ENCODE measurements at places on chromosomes 7 and 10.

DNA sequence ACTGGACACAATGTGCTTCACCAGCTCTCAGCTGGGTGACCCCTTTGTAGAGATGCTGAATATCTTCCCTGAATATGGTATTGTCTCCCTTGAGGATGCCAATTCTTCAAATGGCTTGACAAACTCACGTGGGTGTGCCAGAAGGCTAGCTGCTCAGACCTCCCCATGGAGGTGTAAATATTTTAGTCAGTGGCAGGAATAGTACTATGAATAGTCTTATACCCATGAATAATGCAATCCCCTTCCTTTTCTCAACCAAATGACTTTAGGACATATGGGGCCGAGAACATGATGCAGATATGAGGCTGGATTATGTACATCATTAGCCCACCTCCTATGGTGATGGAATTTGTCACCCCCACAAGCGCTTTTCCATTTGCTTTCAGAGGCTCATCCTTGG is 401.8 kb downstream of the ADRA2A start:
- DNase-seq = no peak

GRCh38 chr7:156074084-156074483 is 261.8 kb upstream of the SHH start:
- no peak for DNase-seq

- no peak for DNase-seq
These were observed 85.6 kb downstream of the RNF216 start for GRCh38 chr7:5695727-5696345.

GRCh38 chr7:90717296-90718060 is 121.4 kb downstream of the CDK14 start:
- DNase-seq = no peak

- DNase-seq = no peak
These were observed 62.1 kb downstream of the NPY start for GRCh38 chr7:24346129-24346528.

DNA sequence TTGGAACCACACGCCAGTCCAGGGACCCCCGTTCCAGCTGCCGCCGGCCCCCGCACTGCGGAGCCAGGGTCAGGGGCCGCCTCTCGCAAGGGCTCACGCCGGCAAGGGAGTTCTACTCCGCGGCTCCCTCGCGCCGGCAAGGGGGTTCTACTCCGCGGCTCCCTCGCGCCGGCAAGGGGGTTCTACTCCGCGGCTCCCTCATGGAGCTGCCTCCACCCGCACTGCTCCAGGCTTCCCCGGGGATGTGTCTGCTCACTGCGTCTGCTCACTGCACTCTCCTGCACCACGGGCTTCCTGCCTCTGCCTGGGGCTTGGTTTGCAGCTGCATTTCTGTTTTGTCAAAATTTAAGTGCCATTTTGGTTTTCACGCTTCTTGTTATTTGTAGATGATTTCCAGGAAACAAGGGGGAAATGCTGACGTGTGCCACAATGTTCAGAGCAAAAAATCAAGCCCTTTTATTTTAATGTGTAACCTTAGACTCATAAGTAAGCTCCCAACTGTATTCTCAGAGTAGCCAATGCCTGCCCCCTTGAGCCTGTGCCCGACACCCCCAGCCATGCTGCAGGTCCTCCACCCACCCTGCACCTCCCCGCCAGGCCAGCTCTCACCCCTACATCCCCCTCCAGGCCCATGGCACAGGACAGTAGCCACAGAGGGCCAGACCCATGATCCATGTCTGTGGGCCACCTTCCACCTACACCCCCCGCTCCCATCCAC is 246.2 kb downstream of the MAD1L1 start:
- no peak for DNase-seq

DNA sequence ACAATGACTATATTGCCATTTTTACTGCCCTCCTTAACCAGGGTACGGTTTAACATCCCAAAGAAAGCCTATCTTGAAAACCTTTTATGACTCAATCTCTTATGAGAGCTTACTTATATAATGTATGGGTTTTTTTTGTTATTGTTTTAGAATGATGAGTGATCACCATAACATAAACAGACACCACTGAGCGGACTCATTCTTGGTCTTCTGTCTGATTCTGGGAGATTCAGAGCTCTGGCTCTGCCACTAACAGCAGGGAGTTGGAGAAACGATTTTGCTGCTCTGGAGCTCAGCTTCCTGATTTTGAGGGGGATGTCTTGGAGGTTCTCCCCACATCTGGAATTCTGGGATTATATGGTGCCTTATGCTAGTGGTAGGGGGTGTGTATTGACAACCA is 244.1 kb downstream of the FRMD4A start:
- DNase-seq = no peak

DNA sequence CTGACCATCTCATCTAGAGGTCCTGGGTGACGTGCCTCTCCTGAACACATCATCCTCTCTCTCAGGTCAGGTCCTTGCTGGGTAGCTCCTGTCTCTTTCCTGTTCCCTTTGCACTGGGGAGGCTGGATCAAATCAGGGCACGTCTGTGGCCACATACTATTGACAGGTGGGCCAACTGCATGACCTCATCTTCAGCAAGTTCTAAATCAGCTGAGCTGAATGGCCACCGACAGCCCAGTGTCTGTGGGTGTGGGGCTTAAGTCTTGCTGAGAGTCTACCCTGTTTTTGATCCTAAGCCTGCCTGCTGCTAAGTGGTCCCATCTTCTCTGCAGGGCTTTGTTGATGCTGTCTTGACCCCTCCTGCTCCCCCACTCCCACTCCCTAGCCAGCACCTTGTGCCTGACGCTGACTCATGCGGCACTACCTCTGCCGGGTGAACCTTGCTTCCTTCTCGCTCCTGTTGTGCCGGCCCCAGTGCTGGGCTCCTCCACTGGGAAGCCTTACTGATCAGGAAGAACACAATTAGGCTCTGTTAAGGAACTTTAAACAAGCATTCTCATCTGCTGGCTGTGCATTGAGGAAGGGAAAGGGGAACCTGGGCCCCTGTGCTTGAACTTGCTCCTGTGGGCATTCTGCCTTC is 440.4 kb downstream of the PLXNA4 start:
- no peak for DNase-seq

DNA sequence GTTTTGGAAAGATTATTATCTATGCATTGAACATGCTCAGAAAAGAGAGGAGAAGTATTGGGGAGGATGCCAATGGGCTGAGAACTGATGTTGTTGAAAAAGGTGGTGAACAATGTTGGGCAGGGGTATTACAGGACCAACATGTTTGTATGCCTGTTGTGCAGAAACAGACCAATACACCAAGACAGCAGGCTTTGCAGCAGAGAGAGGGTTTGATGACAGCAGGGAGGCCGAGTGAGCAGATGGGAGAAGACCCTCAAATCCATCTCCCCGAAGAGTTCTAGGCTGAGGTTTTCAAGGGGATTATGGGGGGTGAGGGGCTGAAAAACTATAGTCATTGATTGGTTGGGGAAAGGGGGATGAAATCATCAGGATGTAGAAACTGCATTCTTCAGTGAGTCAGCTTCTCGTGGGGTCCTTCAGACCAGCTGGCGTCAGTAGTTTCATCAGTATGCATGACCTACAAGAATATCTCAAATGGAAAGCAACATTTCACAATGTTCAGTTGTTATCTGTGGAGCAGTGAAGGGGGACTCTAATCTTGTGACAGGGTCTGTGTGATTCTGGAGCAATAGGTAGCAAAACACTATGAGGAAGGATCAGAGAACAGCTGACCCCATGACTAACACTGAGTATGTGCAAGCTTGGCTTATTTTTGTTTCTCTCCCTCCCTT is 167.8 kb downstream of the BAMBI start:
- no peak for DNase-seq

DNA sequence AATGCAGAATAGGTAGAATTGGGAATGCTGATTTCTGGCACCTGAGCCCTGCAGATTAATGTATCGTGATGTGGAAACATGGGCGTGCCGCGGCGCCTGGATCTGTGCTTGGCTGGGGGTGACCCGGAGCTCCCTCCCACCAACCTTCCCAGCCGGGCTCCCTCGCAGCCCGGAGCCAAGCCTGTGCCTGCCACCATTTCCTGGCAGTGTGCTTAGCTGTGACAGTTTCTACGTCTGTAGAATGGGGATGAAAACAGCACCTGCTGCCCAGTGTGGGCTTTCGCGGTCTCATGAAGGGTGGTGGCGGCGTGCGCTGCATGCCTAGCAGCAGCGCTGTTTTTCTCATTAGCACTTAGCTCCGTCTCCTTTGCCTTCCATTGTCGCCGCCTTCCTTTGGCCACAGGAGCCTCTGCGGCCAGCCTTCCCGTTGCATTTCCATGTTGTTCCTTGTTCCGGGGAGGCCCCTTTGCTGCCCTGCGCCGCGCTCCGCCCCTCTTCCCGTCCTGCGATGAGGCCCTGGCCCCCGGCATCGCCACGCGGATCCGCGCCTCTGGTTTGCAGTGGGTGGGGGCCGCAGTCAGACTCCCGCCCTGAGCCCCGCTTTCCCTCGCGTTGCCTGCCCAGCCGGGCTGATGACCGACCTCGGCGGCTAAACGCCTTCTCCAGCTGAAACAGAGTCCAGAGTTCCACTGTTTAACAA is 84.2 kb downstream of the CUL1 start:
- DNase-seq = no peak

DNA sequence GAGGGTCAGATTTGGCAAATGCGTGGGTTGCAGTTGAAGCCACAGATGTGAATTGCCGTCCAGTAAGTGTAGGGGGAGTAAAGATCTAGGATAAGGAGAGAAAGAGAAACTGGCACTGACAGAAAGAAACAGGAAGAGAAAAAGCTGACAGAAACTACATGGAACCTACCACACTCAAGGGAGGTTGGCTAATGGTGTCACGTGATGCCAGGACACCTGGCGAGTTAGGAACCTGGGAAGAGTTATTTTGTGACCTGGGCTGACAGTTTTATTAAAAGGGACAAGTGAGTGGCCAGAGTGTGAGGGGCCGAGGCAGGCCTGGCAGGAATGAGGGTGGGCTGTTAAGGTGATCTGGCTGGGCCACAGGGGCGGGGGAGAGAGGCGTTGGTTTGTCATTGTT is 188.7 kb downstream of the ADARB2 start:
- DNase-seq = no peak

DNA sequence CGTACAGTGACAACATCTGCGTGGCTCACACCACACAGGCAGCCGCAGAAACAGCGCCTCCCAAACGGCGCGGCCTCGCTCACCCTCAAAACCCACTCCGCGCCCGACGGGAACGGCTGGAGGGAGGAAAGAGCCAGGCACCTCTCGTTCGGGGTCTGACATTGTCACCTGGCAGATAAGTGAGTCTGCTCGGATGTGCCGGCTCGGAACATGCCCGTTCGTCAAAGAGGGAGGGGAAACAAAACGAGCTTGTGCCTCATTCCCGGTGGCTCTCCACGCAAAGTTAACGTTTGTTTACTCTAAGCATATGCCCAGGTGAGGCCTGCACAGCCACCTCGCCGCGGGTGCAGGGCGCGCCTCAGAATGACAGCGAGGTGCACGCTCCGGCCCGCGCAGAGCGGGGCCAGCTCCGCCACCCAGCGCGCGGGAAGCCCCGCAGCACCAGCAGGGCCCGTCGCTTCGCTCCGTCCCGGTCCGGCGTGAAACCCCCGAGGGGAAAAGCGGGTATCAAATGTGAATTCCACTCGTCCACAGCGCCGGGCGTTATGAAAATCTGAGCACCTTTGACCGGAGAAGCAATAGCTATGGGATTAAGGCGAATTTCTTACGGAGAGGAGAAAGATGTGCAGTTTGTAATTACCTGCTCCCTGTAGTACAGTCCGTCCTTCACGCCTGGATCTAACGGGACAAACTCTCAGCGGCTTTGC is 13.1 kb downstream of the CNPY1 start:
- no peak for DNase-seq

GRCh38 chr10:91690412-91690811 is 57.5 kb upstream of the PPP1R3C start:
- DNase-seq = no peak

DNA sequence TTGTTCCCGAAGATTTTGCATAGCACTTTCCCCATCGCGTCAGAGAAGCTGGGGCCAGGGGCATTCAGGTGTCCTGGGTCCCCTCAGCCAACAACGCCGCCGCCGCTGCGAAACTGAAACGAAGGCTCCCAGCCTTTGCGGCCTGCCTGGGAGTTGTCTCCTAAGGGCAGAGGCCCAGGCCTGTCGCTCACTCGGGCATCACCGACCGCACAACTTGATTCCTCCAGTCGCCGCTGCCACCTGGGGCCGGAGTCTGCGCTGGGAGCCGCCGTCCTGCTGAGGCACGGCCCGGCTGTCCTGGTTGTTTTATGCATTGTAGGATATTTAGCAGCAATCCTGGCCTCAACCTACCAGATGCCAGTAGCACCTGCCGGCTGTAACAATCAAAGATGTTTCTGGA is 22.0 kb downstream of the ZSCAN25 start:
- DNase-seq = no peak

DNA sequence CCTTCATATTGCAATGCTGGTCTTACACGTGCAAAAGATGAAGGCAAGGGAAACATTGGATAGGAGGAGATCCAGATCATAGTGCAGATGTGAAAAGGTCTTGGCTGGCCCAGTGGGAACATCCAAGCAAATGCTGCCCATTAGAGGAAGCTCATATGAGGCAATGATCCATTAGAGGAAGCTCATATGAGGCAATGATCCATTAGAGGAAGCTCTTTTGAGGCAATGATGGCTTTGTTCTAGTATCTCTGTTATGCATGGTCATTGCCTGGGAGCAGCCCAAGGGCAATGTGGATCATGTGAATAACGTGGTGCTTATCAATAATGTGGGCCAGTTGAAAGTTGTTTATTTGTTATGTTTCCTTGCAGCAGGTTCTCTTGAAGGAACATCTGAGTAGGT is 37.8 kb downstream of the STEAP4 start:
- no peak for DNase-seq

GRCh38 chr7:5620459-5620881 is 161.0 kb downstream of the RNF216 start:
- DNase-seq = no peak

Measured in CD4-positive, alpha-beta T cell (primary cell).